Mesenchymal stem cell (in vitro differentiated cells and primary cell): ENCODE measurements at places on chromosomes 4 and X.

- peak; percentile 29 for DNase-seq
- H3K4me3 ChIP-seq: no peak overlapping the region
Measured at GRCh38 chr4:5399790-5400421, 308.5 kb downstream of the EVC2 start.

GRCh38 chr4:33881176-33881575 lies 2363.1 kb downstream of the ARAP2 start:
- no peaks in the 10 kb centered on the region for H3K4me1 ChIP-seq
- H3K4me3 ChIP-seq: no peak overlapping the region
- H3K27me3 ChIP-seq: no peaks in the 10 kb centered on the region

GRCh38 chr4:38664706-38665401 lies 855 bp downstream of the KLF3 start:
- peaks cover 7% of the 10 kb centered on the region for H3K4me1 ChIP-seq
- peak overlapping the region; percentile 86 for H3K4me3 ChIP-seq
- peak; percentile 73 for DNase-seq
- H3K27me3 ChIP-seq: no peaks in the 10 kb centered on the region
- H3K27ac ChIP-seq: peak overlapping the region; percentile 91

GRCh38 chrX:109890910-109891502 lies 111.9 kb upstream of the TMEM164 start:
- DNase-seq: peak; percentile 63
- H3K4me3 ChIP-seq: no peak overlapping the region
- no peaks in the 10 kb centered on the region for H3K4me1 ChIP-seq
- no peaks in the 10 kb centered on the region for H3K27me3 ChIP-seq
- no peaks in the 10 kb centered on the region for H3K36me3 ChIP-seq

- no peaks in the 10 kb centered on the region for H3K27me3 ChIP-seq
- no peak overlapping the region for H3K27ac ChIP-seq
- H3K4me1 ChIP-seq: no peaks in the 10 kb centered on the region
Measured at GRCh38 chr4:78747475-78747922, 28.7 kb upstream of the BMP2K start.

DNA sequence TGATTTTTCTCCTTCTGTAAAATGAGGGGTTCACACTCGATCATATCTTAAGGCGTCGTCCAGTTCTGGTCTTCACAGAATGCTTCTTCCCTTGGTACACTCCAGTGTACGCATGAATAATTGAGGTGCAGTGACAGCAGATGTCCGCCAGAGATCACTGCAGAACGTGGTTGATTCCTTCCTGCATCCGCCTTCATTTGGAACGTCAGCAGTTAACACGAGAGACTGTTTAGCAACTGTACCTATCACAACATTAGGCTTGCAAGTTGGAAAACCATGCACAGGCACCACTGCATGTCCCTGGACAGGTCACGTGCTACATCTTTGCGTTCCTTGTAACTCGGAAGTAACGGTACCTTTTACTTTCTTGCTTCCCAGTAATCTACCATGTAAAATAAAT lies 66.0 kb upstream of the GEMIN8 start:
- H3K27me3 ChIP-seq: no peaks in the 10 kb centered on the region
- H3K27ac ChIP-seq: no peak overlapping the region
- no peaks in the 10 kb centered on the region for H3K4me1 ChIP-seq
- no peaks in the 10 kb centered on the region for H3K36me3 ChIP-seq
- no peak overlapping the region for H3K4me3 ChIP-seq

DNA sequence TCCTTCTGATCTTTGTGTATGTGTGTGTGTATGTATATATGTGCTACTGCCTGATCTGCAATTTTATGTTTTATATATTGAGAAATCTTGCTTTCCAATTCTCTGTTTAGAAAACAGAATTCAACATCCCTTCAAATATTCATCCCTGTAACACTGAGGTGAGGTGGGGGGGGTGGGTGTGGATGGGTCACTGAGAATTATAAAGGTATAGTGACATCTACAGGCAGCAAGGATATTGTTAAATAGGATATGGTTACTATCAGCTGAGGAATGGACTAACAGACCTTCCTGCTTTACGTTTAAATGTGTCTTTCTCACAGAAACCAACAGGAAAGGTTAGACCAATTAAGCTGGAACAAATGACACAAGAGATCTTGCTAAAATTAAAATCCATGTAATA lies 19.0 kb upstream of the MAGEB2 start:
- H3K4me1 ChIP-seq: no peaks in the 10 kb centered on the region
- peak; percentile 23 for DNase-seq
- H3K36me3 ChIP-seq: no peaks in the 10 kb centered on the region
- no peak overlapping the region for H3K4me3 ChIP-seq
- H3K27me3 ChIP-seq: peaks cover 33% of the 10 kb centered on the region
- H3K27ac ChIP-seq: no peak overlapping the region
